ENCODE measurements at places on chromosomes 1 and 21. TPM values are rescaled to one million over a fixed set of nuclear protein-coding genes. Genes with fewer than 3 reads are reported as not detected.

The VWA5B1 gene
- total RNA-seq: 0.40 TPM

The OR2L13 gene
- total RNA-seq: not detected

The DISP1 gene
- total RNA-seq: 25.7 TPM

DNA sequence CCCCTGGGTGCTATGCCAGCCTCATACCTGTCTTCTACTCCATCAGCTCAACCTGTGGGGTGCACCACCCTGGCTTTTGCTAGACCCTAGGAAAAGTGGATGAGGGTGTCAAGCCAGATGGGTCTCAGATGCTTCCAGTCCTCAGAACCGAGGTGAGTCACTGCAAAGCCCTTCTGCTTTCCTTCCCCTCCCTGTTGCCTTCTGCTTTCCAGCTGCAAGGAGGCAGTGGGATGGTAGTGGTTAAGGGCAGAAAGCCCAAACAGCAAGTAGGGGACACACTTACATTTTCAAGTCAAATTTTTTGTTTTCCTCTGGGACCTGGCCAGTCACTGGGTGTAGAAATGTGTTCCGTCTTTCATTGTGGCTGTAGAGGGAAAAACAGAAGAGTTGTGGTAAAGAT lies 60.7 kb upstream of the GOLT1A start:
- no peak for DNase-seq

GRCh38 chr1:25973610-25974321 lies 24.1 kb downstream of the PAFAH2 start:
- DNase-seq: no peak
